ENCODE measurements at places on chromosomes 7 and 10.
A peak's percentile ranks its signal among the peaks of the same experiment; 100 is the strongest.

DNA sequence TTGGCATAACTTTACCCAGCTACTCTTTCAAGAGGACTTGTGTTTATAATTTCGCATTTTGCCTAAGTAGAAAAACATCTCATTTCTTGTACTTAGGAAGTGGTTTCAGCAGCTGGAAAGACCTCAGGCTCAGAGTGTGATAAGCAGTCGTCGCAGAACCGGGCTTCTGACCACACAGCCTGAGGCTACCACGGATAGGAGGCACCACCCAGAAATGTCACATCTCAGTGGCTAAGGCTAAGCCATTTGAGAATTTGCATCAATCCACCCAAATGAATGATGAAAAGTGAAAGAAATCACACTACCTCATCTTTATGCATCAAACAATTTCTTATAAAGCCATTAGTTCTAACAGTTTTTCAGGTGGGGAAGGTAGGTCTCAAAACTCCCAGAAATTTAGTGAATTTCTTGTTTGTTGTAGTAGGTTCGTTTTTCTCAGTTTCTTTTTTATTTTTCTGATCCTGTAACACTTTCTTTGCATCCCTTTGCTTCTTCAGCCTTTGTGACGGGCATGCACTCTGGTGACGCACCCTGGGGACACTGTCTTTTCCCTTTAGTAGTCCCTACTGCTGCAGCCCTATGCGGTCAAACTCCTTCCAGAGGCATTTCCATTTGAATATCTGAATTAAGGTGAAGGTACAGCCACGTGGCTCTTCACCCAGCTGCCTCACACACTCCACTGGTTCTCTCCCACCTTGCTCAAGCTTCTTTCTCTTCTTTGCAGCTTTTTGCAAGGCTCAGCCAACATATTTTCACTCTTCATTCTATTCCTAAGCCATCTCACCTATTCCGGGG, 68.5 kb downstream of the MAP3K8 start:
- DNase-seq: no peak

DNA sequence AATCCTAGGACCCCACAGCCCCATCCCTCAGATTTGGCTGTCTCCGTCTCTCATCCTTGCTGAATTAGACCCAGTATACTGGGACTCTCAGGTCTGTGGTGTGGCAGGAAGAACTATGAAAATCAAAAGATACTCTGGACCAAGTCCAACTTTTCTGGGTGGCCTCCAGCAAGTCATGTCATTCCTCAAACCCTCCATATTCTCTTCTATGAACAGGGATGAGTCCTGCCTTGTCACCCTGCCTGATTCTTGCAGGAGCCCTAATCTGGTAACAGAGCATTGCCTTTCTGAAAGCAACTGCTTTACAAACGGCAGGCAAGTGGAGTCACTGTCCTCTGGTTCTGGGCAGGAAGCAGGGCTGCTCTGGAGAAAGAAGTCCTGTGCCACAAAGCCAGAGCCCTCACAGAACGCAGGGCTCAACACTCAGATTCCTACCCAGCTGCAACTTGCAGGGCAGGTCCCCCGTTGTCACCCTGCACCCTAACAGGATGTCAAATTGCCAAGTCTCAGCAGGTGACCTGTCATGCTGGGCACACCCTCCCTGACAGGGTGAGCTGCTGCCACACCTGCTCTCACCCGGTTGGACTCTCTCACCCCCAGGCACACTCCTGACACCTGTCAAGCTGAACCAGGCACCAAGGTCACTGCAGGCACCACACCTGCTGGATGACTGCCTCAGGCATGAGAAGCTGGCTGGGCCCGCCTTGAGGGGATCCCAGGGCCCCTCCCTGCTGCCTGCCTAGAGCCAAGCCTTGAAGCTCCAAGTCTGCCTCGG, 227.7 kb downstream of the KCNMA1 start:
- no peak for DNase-seq

GRCh38 chr10:132455441-132455971, 58.5 kb downstream of the PWWP2B start:
- no peak for DNase-seq

- no peak for DNase-seq
These were observed 809.1 kb downstream of the SORCS1 start for GRCh38 chr10:106355450-106355849.

GRCh38 chr10:119166118-119166500, 595 bp upstream of the SFXN4 start:
- DNase-seq: no peak

DNA sequence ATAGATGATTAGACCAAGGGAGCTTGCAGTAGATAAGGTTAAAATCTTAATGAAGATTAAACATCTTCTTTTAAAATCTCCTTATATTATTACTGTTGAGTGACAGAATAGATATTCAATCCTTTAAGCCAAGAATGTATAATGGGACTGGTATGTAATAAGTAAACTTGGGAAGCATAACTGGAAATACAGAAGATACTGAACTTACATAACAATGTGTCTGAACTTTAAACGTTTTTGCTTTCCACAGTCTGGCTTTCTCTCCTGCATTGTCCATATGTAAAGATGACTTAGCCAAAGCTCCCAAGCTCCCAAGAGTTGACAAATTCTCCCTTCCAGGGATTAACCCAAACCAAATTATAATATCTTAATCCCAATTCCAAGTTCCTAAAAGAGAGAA, 129.8 kb downstream of the KCND2 start:
- DNase-seq: no peak

DNA sequence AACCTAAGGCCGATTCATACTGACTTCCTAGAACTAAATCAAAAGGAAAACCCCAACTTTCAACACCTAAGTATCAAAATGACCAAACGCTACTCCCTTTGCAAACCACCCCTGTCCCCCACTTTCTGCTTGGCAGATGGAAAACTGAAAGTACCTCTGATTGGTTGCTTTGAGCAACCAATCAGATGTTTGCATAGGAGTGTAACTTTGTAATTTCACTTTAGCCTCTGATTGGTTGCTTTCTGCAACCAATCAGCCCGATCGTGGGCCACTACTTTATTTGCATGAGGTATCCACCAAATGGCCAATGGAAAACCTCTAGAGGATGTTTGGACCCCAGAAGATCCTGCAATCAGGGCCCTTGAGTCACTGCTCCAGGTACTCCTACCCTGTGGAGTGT, 12.3 kb upstream of the SNX10 start:
- DNase-seq: no peak

DNA sequence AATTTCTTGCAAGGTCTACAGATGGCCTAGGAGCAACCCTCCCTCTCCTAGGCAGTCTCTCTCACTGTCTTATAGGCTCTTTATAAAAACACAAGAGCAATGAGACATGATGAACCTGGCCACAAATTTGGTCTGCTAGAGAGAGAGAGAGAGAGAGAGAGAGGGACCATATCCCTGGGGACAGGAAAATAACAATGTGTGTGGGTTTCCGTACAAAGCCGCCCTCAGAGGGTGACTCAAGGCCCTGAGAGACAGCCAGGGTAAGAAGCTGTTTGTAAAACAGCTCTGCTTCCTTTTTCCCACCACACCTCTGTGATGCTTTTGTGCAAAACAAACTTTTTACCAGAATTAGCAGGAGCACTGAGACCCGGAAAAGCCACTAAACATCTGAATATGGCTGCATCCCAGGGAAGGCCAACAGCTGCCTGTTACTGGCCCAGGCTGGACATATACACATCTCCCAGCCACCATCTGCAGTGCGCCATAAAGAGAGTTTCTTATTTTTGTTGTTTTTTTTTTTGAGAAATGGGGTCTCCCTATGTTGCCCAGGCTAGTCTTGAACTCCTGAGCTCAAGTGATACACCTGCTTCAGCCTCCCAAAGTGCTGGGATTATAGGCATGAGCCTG, 18.4 kb downstream of the GIMAP5 start:
- DNase-seq: no peak

DNA sequence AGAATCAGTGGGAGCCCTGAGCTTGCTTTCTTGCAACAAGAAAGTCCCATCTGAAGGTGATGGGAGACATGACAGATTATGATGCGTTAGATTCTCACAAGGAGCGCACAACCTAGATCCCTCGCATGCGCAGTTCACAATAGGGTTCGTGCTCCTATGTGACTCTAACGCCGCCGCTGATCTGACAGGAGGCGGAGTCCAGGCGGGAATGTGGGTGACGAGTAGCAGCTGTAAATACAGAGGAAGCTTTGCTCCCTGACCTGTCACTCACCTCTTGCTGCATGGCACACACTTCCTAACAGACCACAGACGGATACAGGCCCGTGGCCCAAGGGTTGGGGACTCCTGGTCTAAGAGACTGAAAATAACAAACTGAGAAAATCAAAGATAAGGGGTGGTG, 1163.4 kb upstream of the AUTS2 start:
- no peak for DNase-seq

GRCh38 chr7:142438235-142438922, 180.5 kb upstream of the PRSS58 start:
- no peak for DNase-seq

DNA sequence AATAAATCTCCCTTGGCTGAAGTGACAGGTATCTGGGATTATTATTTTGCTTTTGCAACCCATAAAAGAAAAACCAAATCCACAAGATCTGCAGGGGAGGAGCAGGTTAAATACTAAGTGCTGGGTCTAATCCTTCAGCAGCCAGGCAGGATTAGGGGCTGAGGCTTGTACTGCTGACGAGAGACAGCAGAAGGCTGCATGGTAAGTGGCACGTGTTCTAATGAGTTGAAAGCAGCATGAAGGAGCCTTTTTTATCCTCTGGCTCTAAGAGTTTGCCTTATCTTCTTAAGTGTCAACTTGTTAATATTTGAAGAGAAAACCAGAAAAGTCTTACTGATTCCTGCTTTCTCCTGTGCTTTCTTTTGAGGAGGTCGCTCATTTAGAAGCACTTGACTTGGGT, 50.0 kb downstream of the LYZL2 start:
- DNase-seq: no peak

- no peak for DNase-seq
These were observed 3.9 kb downstream of the RASGEF1A start for GRCh38 chr10:43262902-43263466.

GRCh38 chr7:100840470-100841100, 11.9 kb upstream of the SLC12A9 start:
- no peak for DNase-seq

- DNase-seq: no peak
These were observed 163.0 kb upstream of the KLF14 start for GRCh38 chr7:130896898-130897514.

- DNase-seq: no peak
These were observed 80.8 kb downstream of the CYP26A1 start for GRCh38 chr10:93154531-93154930.

DNA sequence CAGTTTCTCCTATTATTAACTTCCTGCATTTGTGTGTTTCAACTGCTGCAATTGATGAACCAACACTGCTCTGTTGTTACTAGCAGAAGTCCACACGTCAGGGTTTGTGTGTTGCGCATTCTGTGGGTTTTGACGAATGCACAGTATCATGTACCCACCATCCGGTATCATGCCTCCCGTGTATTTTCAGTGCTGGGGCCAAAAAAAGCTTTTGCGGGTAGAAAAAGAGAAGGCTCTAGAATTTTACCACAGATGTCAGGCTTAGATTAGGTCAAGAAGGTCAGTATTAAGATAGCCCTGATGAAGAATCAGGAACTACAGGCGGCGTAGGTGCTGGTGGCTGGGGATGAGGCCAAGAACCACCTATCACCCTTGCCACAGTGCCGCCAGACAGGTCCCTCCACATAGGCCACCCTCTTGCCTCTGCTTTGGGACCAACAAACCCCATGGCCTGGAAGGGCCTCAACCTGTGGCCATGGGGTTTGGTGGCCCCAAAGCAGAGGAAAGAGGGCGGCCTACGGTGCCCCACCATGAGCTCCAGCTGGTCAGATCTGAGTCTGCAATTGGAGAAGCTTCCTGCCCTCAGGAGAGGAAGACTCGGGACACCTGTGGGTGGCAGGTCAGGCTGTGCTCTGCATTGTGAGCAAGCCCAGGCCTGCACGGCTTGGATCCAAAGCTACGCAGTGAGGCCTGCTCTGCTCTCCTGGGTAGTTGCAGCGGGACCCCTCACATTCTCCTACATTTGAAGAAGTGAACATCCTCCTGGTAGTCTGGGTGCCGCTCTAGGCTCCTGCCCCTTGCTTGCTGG, 71.9 kb downstream of the MKI67 start:
- DNase-seq: no peak

- no peak for DNase-seq
These were observed 18.0 kb downstream of the SH2B2 start for GRCh38 chr7:102304668-102305067.

DNA sequence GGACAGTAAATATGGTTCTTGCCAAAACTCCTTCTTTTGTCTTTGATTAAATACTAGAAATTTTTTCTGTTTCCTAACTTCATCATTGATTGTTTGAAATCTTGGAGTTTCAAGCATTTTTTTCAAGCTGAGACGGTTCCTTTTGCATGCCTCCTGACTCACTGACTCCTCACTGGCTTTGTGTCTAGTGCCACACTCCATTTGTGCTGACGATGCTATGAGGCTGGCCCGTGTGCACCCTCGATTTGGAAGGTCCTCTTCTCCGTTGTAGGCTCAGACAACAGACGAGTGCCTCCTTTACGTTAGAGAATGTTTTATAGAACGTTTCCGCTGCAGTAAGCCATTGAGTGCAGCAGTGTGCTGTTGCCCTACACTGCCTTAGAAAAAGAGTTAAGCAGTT, 10.8 kb upstream of the CSGALNACT2 start:
- no peak for DNase-seq

- no peak for DNase-seq
These were observed 117.8 kb upstream of the SHH start for GRCh38 chr7:155930061-155930460.

DNA sequence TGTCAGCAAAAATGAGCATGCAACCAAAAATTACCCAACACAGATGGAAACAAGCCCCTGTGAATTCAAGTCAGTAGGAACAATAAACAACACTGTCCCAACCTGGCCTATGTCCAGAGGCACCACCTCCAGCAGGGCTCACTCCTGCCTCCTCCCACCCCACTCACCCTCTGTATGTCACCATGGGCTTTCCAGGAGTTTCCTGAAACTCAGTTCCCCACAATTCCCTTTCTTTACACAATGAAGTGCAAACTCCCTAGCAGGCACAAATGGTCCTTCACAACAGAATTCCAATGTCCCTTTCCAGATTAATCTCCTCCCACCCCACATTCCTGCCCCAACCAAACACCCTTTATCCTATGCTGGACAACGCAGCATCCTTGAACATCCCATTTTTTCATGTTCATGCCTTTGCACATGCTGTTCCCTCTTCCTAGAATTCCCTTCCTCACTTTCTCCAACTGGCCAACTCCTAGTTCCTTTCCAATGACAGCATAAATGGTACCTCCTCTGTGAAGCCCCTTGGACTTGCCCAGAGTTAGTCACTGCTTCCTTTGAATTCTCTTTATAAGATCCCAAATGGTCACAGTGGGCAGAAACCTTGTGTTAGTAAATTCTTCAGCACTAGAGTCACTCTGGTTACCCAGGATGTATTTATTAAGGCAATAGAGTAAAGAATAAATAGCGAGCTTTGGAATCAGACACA, 157.5 kb downstream of the SLIT1 start:
- DNase-seq: peak; percentile 26

DNA sequence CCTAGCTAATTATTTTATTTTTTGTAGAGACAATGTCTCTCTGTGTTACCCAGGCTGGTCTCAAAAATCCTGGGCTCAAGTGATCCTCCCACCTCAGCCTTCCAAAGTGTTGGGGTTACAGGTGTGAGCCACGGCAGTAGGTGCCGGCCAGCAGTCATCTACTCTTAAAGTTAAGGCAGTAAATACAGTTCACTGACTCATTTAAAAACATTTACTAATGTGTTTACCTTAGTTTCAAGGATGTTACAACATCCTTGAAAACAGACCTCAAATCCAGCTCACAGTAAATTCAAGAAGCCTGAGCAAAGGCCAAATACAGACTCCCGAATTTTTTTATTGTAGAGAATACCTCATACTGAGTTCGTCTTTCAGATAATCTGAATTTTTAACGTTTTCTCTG, 29.6 kb upstream of the ABCB4 start:
- no peak for DNase-seq

All from T1000 (cell line).